ENCODE measurements at places on chromosomes 1 and 21. TPM values are rescaled to one million over a fixed set of nuclear protein-coding genes. Genes with fewer than 3 reads are reported as not detected.

GRCh38 chr1:9510130-9510529, 29.1 kb upstream of the SLC25A33 start:
- no peaks in the 10 kb centered on the region for H3K27me3 ChIP-seq
- H3K27ac ChIP-seq, result no peak overlapping the region
- H3K36me3 ChIP-seq, result no peaks in the 10 kb centered on the region
- DNase-seq, result no peak

DNA sequence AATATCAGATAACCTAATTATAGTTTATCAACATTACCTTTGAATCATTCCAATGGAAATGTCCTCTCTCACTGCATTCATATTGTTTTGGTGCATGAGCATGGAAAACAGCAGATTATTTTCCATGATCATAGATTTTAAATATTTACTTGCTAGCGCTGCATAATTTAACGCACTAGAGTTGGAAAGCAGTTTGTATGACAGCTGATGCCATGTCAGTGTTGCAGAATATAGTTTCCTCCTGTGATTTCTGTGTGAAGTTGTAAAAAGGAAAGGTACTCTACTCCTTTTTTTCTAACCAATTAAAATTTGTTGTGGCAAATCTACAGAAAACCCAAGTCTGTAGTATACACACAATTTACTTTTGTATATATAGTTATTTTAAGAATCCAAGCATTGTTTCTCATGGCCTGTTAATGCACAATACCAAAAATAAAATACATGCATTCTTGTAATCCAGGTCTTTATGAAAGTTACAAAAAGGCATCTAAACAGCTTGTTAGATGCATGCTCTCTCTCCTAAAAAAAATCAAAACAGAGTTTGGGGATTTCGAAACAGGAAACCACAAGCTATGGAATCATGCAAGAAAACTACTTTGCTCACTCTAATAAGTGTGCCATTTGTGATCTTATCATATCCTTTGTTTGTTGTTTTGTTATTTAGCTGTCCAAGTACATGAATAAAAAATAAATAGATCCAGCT, 1.9 kb upstream of the ATG4C start:
- H3K27me3 ChIP-seq, result no peaks in the 10 kb centered on the region
- H3K4me1 ChIP-seq, result peaks cover 37% of the 10 kb centered on the region
- DNase-seq, result no peak
- no peaks in the 10 kb centered on the region for H3K36me3 ChIP-seq
- no peak overlapping the region for H3K27ac ChIP-seq

DNA sequence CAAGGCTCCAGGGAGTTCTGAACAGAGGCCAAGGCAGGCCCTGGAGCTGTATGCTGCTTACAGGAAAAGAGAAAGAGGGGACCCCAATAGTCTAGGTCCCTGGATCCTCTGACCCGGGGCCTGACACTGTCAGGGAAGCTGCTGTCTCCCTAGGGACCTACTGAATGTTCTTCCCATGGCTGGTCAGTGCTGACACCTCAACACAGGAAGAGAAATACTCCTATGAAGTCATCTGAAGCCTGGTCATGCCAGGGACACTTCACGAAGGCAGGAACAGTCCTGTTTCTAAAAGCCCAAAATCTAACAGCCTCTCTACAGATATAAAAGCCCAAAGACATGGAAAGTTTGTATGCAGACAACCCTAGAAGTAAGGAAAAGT, 1.7 kb upstream of the LAD1 start:
- peaks cover 35% of the 10 kb centered on the region for H3K4me1 ChIP-seq
- H3K36me3 ChIP-seq, result no peaks in the 10 kb centered on the region
- DNase-seq, result no peak

The FCGR3A gene
- total RNA-seq, result 15.0 TPM

GRCh38 chr1:115807723-115808122, 33.2 kb downstream of the NHLH2 start:
- H3K4me3 ChIP-seq, result no peak overlapping the region
- no peak for DNase-seq
- H3K4me1 ChIP-seq, result peaks cover 18% of the 10 kb centered on the region

The PM20D1 gene
- total RNA-seq, result 1.7 TPM

The OR2M4 gene
- total RNA-seq, result not detected

GRCh38 chr1:169604781-169605560, 18.7 kb upstream of the F5 start:
- peak; percentile 18 for DNase-seq
- H3K4me1 ChIP-seq, result peaks cover 7% of the 10 kb centered on the region
- no peaks in the 10 kb centered on the region for H3K27me3 ChIP-seq
- H3K4me3 ChIP-seq, result no peak overlapping the region

DNA sequence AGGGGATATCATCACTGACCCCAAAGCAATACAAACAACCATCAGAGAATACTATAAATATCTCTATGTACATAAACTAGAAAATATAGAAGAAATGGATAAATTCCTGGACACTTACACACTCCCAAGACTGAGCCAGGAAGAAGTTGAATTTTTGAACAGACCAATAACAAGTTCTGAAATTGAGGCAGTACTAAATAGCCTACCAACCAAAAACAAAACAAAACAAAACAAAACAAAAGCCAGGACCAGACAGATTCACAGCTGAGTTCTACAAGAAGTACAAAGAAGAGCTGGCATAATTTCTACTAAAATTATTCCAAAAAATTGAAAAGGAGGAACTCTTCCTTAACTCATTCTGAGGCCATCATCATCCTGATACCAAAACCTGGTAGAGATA, 18.5 kb downstream of the CD84 start:
- H3K27me3 ChIP-seq, result peaks cover 28% of the 10 kb centered on the region
- no peaks in the 10 kb centered on the region for H3K4me1 ChIP-seq
- no peak for DNase-seq

DNA sequence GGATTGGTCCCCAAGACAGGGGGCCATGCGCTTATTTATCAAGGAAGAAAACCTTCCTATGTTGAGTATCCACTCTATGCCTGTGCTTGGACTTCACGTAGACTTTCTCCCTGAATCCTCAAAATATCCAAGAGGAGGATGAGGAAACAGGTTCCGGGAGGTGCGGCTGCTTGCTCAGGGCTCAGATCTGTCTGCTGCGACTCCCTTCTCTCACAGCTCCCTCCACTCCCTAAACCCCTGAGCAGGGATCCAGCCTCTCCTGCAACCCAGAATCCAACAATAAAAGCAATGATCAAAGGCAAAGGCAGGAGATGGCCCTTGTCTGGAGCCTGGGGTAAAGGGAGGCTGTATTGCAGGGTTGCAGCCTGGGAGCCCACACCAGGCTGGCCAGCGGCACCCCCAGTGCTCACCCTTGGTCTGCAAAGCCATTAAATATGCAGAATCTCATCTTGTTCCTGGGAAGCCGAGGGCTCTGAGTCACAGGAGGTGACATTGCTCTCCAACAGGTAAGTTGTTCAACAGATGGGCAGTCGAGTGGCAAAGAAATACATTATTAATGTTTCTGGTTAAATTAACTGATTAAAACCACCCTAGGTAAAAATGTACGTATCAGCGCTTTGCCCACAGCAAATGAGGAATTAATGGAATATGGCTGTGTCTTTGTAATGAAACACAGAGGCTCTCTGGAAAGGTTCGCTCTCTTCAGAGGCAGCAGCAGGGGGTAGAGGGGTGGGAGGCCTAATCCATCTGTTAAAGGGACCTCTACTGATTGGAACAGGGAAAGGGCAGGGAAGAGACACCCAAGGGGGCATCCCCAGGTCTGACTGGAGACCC, 111.5 kb downstream of the GRIK3 start:
- no peak overlapping the region for H3K27ac ChIP-seq
- peaks cover 80% of the 10 kb centered on the region for H3K27me3 ChIP-seq
- no peaks in the 10 kb centered on the region for H3K4me1 ChIP-seq
- no peak for DNase-seq

- H3K27me3 ChIP-seq, result no peaks in the 10 kb centered on the region
- peaks cover 16% of the 10 kb centered on the region for H3K4me1 ChIP-seq
- DNase-seq, result no peak
- no peak overlapping the region for H3K4me3 ChIP-seq
- H3K36me3 ChIP-seq, result peaks cover 31% of the 10 kb centered on the region
Observed at GRCh38 chr1:228391411-228392020, 15.1 kb downstream of the TRIM11 start.

GRCh38 chr1:228265167-228265566, 57.3 kb downstream of the OBSCN start:
- peaks cover 65% of the 10 kb centered on the region for H3K36me3 ChIP-seq
- no peak for DNase-seq
- H3K4me1 ChIP-seq, result peaks cover 36% of the 10 kb centered on the region
- no peak overlapping the region for H3K4me3 ChIP-seq

The EXTL1 gene
- 11.3 TPM for total RNA-seq

GRCh38 chr1:224959115-224959514, 29.6 kb downstream of the DNAH14 start:
- no peaks in the 10 kb centered on the region for H3K4me1 ChIP-seq
- H3K4me3 ChIP-seq, result no peak overlapping the region
- H3K27me3 ChIP-seq, result no peaks in the 10 kb centered on the region
- H3K36me3 ChIP-seq, result no peaks in the 10 kb centered on the region
- DNase-seq, result no peak
- H3K27ac ChIP-seq, result no peak overlapping the region

GRCh38 chr1:176696109-176696508, 233.1 kb downstream of the PAPPA2 start:
- no peaks in the 10 kb centered on the region for H3K27me3 ChIP-seq
- no peak overlapping the region for H3K4me3 ChIP-seq
- peaks cover 16% of the 10 kb centered on the region for H3K4me1 ChIP-seq
- H3K36me3 ChIP-seq, result no peaks in the 10 kb centered on the region
- H3K27ac ChIP-seq, result no peak overlapping the region

GRCh38 chr1:209395169-209395568, 188.3 kb upstream of the CAMK1G start:
- no peaks in the 10 kb centered on the region for H3K36me3 ChIP-seq
- H3K4me3 ChIP-seq, result no peak overlapping the region
- H3K27me3 ChIP-seq, result peaks cover 27% of the 10 kb centered on the region
- H3K4me1 ChIP-seq, result no peaks in the 10 kb centered on the region
- H3K27ac ChIP-seq, result no peak overlapping the region
- DNase-seq, result no peak

GRCh38 chr1:26553942-26554682, 24.6 kb downstream of the RPS6KA1 start:
- H3K4me3 ChIP-seq, result no peak overlapping the region
- H3K27ac ChIP-seq, result no peak overlapping the region
- H3K4me1 ChIP-seq, result no peaks in the 10 kb centered on the region
- no peak for DNase-seq
- H3K27me3 ChIP-seq, result no peaks in the 10 kb centered on the region

GRCh38 chr1:206808615-206809014, 36.3 kb upstream of the IL10 start:
- DNase-seq, result no peak
- no peak overlapping the region for H3K27ac ChIP-seq
- H3K36me3 ChIP-seq, result no peaks in the 10 kb centered on the region
- no peaks in the 10 kb centered on the region for H3K27me3 ChIP-seq
- H3K4me3 ChIP-seq, result no peak overlapping the region
- no peaks in the 10 kb centered on the region for H3K4me1 ChIP-seq

DNA sequence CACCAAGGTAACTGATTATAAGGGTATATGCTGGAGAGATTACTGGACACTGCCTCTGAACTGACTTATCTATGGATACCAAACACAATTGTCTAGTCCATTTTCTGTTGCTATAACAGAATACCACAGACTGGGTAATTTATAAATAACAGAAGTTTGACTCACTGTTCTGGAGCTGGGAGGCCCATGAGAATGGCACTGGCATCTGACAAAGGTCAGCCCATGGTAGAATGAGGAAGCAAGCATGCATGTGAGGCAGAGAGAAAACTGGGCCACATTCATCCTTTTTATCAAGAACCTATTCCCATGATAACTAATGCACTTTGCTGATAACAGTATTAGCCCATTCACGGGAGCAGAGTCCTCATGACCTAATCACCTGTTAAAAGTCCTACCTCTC, 37.4 kb downstream of the FCER1A start:
- H3K27me3 ChIP-seq, result no peaks in the 10 kb centered on the region
- H3K4me1 ChIP-seq, result no peaks in the 10 kb centered on the region
- H3K36me3 ChIP-seq, result no peaks in the 10 kb centered on the region
- no peak for DNase-seq
- no peak overlapping the region for H3K4me3 ChIP-seq

The FCRL2 gene
- total RNA-seq, result not detected

GRCh38 chr1:41674522-41674921, 190.0 kb upstream of the EDN2 start:
- H3K27me3 ChIP-seq, result no peaks in the 10 kb centered on the region
- DNase-seq, result no peak
- no peak overlapping the region for H3K4me3 ChIP-seq
- no peak overlapping the region for H3K27ac ChIP-seq
- peaks cover 35% of the 10 kb centered on the region for H3K4me1 ChIP-seq

DNA sequence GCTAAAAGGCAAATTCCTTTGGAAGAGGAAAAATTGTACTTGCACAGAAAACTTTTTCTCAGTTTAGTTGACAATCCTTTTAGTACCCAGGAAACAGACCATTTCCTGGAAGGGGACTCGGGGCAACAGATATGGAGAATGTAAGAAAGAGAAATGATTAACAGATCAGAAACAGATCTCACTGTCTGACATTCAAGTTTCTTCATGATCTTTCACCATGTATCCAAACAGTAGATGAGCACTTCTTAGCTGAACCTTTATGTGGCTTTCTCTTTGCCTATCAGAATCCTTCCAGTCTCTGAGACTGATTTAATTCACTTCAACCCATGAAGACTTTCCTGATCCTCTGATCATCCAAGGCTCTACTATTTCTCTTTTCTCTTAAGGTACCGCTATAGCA, 2.7 kb downstream of the TTLL7 start:
- H3K4me3 ChIP-seq, result no peak overlapping the region
- H3K27me3 ChIP-seq, result peaks cover 29% of the 10 kb centered on the region
- no peak for DNase-seq
- peaks cover 22% of the 10 kb centered on the region for H3K4me1 ChIP-seq
- no peaks in the 10 kb centered on the region for H3K36me3 ChIP-seq

GRCh38 chr1:77412069-77412819, 130.4 kb downstream of the AK5 start:
- H3K4me1 ChIP-seq, result no peaks in the 10 kb centered on the region
- H3K27ac ChIP-seq, result no peak overlapping the region
- no peak overlapping the region for H3K4me3 ChIP-seq
- no peak for DNase-seq
- H3K36me3 ChIP-seq, result no peaks in the 10 kb centered on the region
- peaks cover 10% of the 10 kb centered on the region for H3K27me3 ChIP-seq

The DDOST gene
- 120 TPM for total RNA-seq

GRCh38 chr1:212515329-212515760, 82.6 kb downstream of the NENF start:
- no peak overlapping the region for H3K27ac ChIP-seq
- peaks cover 50% of the 10 kb centered on the region for H3K27me3 ChIP-seq
- H3K36me3 ChIP-seq, result no peaks in the 10 kb centered on the region
- H3K4me1 ChIP-seq, result peaks cover 22% of the 10 kb centered on the region
- no peak overlapping the region for H3K4me3 ChIP-seq
- DNase-seq, result no peak

The PDZK1IP1 gene
- not detected for total RNA-seq

DNA sequence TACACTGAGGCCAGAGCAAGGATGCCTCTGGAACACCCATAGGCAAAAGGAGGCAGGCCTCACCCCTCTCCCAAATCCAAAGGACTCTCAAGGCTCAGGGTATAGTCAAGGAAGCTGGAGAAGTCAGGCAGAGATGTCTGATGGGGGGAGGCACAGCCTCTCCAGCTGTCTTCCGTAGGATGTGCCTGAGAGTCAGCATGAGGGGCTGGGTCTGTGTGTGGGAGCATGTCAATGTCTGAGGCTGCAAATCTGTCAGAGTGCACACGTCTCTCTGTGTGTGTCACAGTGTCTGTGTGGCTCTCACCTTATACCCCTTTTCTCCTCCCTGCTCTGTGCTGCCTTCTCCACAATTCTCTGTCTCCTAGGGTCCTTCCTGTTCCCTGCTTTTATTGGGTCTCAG, 4.0 kb downstream of the HPCAL4 start:
- H3K4me1 ChIP-seq, result peaks cover 30% of the 10 kb centered on the region
- peaks cover 97% of the 10 kb centered on the region for H3K27me3 ChIP-seq
- no peak overlapping the region for H3K4me3 ChIP-seq
- DNase-seq, result no peak
- H3K36me3 ChIP-seq, result no peaks in the 10 kb centered on the region
- no peak overlapping the region for H3K27ac ChIP-seq

All from left ventricle myocardium inferior (tissue), 1 donor.